ENCODE measurements at places on chromosomes 16 and 17.

DNA sequence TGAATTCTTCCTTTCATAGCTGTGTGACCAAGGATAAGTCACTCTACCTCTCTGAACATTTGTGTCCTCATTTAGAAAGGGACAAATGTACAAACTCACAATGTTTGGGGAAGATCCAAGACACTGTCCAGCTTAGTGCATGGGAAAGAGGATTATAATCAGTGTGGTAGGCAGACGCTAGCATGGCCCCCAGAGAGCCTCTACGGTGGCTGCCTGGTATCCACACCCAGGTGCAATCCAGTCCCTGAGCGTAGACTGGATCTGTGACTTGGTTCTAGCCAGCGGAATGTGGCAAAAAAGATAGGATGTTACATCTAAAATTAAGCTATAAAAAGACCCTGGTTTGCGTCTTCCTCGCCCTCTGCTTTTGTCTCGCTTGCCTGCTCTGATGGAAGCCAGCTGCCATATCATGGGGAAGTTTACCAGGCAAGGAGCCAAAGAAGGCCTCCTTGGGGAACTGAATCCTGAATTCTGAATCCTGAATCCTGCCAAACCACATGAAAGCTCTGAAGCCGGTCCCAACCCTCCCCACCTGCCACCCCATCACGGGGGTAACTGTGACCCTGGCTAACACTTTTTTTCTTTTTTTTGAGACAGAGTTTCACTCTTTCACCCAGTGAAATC is 51.7 kb downstream of the PLXDC1 start:
- no peak for DNase-seq

DNA sequence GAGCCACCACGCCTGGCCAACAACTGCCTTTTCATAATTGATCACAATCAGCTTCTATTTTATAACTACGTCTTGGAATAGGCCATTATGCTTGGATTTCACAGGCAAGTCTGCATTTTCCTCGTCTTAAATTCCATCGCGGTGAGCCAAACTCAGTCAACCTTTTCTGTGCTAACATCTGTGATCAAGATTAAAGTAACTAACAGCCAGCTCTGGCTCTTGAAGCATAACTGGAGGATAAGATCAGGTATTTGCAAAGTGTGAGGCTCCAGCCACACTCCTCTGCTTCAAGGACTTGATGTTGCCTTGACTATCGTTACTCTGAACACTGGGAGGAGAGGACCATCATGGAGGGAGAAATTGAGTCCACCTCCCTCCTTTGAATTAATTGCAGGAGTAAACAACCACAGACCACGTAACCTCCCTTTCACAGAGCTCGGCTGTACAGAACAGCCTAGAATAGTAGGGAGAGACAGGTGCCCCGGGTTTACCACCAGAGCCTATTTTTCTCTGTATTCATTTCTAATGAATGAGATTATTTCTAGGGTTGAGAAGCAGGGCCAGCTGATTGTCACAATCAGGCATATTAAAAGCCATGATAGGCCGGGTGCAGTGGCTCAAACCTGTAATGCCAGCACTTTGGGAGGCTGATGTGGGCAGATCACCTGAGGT is 143.0 kb downstream of the XYLT1 start:
- no peak for DNase-seq

- no peak for DNase-seq
Observed at GRCh38 chr17:49987290-49987585, 7.8 kb downstream of the DLX3 start.

GRCh38 chr17:36533935-36534839 is 481 bp downstream of the MYO19 start:
- peak; percentile 76 for DNase-seq

GRCh38 chr16:56262551-56263245 is 71.4 kb downstream of the GNAO1 start:
- no peak for DNase-seq

DNA sequence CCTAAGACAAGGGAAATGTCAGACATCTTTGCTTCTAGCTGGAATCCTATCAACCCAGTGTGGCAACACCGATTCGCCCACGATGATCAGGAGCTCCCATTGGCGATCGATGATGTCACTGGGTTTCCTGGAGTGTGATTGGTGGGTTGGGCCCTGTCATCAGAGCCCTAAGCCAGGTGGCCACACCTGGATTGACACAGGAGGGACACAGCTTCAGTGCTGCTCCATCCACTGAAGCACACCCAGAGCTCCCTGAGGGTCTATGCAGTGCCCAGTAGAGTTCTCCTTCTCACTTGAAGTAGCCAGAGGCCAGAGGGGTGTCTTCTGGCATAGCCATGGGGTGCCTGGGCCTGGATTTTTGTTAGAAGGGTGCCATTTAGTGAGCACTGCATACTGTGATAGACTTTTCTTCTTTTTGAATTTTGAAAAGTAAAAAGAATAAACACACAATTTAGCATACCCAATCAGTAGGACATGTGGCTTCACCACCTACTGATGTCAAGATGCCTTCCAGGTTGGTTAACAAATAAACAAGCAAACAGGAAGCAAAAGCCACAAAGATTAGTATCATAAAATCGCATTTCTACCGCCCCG is 77.6 kb downstream of the CMIP start:
- no peak for DNase-seq

- DNase-seq: no peak
Observed at GRCh38 chr16:70749006-70749678, 51.8 kb downstream of the VAC14 start.

- DNase-seq: no peak
Observed at GRCh38 chr16:70795296-70795912, 5.6 kb downstream of the VAC14 start.

DNA sequence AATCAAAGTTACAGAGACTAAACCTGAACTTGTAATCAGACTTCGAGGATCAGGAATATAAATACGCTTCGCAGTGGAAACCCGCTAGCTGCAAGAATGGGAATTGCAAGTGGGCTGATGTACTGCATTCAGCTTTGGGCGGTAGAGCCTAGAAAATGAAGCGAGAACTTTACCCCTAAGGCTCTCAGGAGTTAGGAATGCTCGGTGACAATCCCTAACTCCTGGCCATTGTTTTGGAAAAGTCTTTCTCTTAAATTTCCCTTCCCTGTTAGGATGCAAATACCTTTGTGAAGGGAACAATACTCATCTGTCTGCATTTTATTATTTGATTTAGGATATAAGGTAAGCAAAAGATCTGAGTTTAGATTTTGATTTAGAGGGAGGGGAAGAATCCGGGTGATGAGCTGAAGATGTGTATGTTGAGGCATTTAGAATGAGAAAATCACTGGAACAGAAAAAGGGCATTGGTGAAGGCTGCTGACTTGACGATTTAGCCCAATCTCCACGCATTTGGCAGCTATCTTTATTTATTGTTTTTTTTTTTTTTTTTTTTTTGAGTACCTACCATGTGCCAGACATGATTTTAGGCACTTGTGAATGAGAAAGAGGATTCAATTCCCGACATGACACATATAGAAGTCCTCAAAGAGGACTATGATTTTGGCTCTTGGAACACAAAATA is 2.2 kb upstream of the TOX3 start:
- DNase-seq: peak; percentile 65

- DNase-seq: no peak
Observed at GRCh38 chr16:49014277-49015224, 267.1 kb downstream of the CBLN1 start.

DNA sequence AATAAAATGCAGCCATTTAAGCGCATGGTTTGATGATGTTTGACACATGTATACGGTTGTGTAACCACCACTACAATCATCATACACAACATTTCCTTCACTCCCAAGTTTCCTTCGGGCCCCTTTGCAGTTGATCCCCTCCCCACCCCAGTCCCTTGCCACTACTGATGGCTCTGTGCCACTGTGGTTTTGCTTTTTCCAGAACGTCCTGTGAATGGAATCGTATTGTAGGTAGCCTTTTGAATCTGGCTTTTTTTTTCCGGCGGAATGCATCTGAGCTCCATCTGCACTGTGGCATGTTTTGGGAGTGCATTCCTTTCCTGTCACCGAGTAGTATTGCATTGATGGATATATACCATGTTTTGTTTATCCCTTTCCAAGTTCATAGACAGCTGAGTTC is 15.1 kb upstream of the MAP2K3 start:
- DNase-seq: no peak

- DNase-seq: no peak
Observed at GRCh38 chr17:8188263-8188839, 1.6 kb downstream of the BORCS6 start.

DNA sequence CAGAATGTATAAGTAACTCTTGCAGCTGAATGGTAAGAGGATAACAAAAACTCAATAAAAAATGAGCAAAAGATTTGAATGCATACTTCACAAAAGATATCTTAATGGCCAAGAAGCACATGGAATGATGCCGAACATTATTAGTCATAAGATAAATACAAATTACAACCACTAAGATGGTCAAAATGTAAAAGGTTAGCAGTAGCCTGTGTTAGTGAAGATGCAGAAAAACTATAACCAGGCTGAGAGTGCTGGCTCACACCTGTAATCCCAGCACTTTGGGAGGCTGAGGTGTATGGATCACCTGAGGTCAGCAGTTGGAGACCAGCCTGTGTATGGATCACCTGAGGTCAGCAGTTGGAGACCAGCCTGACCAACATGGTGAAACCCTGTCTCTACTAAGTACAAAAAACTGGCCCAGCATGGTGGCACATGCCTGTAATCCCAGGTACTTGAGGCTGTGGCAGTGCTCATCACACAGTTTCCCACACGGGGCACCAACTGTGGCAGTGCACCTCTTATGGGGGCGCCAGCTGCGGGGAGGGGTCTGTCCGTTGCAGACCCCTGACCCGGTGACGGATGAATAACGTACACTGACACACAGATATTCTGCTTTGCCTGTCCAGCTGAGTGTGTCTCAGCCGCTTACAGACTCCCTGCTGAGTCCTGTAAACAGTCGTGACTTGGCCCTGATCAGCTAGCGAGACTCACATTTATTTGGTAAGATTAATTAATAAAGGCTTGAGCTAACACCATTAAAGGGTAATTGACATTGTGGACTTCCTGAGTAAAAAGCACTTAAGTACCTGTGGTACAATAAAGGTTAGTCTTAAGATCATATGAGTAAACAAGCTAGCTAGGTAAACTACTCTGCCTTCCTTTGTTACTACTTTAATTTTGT is 45.7 kb upstream of the FAM20A start:
- DNase-seq: no peak

DNA sequence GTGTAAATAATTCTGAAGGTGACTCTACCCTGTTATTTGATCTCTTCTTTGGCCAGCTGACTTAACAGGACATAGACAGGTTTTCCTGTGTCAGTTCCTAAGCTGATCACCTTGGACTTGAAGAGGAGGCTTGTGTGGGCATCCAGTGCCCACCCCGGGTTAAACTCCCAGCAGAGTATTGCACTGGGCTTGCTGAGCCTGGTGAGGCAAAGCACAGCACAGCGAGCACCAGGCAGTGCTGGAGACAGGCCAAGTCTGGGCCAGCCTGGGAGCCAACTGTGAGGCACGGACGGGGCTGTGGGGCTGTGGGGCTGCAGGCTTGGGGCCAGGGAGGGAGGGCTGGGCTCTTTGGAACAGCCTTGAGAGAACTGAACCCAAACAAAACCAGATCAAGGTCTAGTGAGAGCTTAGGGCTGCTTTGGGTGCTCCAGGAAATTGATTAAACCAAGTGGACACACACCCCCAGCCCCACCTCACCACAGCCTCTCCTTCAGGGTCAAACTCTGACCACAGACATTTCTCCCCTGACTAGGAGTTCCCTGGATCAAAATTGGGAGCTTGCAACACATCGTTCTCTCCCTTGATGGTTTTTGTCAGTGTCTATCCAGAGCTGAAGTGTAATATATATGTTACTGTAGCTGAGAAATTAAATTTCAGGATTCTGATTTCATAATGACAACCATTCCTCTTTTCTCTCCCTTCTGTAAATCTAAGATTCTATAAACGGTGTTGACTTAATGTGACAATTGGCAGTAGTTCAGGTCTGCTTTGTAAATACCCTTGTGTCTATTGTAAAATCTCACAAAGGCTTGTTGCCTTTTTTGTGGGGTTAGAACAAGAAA is 5.1 kb downstream of the STH start:
- peak; percentile 93 for DNase-seq
